ENCODE measurements at places on chromosomes 4 and X. TPM values are rescaled to one million over a fixed set of nuclear protein-coding genes. Genes with fewer than 3 reads are reported as not detected.

Gene GLUD2
- total RNA-seq = 0.43 TPM

Gene PRDM8
- 0.12 TPM for total RNA-seq

Gene FGFBP2
- total RNA-seq = 0.27 TPM

Gene GAGE1
- not detected for total RNA-seq

Gene ZFP42
- not detected for total RNA-seq

Gene BEX2
- 19.2 TPM for total RNA-seq

Gene TBX22
- total RNA-seq = 0.48 TPM

Data from H4 (cell line).